ENCODE measurements at places on chromosomes 3 and 15.

DNA sequence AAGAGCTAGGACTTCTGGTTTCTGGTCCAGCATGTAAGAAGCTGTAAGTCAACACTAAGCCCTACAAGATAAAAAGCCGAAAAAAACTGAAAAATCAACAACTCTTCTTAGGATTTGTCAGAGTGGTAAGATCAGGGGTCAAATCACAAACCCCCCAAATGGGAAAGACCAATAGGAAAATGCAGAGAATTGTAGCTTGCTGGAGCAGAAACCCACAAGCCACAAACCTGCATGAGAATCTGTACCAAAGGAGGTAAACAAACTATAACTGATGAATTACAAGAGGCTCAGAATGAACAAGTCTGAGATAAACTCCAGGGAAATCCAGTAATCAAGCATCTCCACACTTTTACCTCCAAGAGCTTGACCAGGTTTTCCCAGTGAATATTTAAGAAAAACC lies 36.0 kb downstream of the RFX7 start:
- no peak for DNase-seq

GRCh38 chr15:42716626-42717025 lies 20.3 kb downstream of the CDAN1 start:
- no peak for DNase-seq

DNA sequence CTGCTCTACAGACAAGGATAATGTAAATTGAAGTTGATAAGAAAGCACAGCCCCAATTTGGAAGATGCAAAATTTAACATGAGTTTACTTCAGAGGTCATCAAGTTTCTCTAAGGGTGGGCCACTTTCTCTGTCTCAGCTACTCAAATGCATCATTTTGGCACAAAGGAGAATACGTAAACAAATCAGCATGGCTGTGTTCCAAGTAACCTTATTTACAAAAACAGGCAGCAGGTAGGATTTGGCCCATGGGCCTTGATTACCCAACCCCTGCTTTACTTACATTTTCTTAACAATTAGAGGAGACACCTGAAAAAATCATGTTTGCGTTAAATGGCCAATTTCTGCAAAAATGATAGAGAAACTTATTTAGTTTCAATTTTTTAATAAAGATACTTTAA lies 181.7 kb downstream of the GBE1 start:
- DNase-seq = no peak

DNA sequence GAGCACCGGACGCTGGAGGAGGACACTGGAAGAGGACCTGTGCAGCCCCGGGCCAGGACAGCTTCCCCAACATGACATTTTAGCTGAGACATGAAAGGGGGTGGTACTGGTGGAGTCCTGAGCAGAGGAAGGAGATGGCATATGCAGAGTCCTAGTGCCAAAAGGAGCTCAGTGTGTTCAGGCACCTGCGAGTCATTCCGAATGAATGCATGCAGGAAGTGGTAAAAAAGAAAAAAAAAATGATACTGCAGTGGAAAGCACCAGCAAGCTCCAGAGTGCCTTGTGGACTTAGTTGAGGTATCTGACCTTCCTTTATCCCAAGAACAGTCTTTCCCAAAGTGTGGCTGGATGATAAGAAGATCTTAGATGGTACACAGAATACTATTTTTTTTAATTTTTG lies 6.6 kb upstream of the ZNF148 start:
- DNase-seq = peak; percentile 38

- no peak for DNase-seq
Observed at GRCh38 chr3:108041253-108041652, 49.6 kb downstream of the CD47 start.

DNA sequence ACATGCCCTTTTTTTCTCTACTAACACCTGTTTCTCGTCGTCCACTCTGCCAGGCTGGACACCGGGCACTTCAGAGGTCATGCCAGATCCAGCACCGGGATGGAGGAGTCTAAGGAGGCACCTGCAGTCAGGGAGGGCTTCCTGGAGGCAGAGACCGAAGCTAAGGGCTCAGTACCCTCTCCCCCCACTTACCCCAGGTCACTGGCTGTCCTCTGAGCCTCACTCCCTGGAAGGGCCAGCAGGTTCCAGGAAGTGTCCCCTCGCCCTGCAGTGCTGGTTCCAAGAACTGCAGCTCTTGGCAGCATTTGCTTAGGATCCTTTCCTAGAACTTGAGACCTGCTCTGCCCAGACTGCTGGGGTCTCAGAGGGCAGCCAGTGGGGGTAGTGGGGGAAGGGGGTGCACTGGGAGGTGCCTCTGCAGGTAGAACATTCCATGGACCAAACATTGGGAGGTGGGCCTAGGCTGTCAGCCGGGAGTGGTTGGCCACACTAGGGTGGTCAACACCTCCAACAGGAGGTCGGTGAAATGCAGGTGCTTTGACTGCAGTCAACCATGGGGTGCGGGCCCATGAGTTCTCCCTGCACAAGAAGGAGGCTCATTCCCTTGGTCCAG lies 11.3 kb downstream of the CISH start:
- peak; percentile 70 for DNase-seq

- no peak for DNase-seq
Observed at GRCh38 chr3:38950581-38950980, 101.2 kb downstream of the SCN11A start.

- peak; percentile 20 for DNase-seq
Observed at GRCh38 chr15:51227940-51228732, 110.3 kb downstream of the CYP19A1 start.

DNA sequence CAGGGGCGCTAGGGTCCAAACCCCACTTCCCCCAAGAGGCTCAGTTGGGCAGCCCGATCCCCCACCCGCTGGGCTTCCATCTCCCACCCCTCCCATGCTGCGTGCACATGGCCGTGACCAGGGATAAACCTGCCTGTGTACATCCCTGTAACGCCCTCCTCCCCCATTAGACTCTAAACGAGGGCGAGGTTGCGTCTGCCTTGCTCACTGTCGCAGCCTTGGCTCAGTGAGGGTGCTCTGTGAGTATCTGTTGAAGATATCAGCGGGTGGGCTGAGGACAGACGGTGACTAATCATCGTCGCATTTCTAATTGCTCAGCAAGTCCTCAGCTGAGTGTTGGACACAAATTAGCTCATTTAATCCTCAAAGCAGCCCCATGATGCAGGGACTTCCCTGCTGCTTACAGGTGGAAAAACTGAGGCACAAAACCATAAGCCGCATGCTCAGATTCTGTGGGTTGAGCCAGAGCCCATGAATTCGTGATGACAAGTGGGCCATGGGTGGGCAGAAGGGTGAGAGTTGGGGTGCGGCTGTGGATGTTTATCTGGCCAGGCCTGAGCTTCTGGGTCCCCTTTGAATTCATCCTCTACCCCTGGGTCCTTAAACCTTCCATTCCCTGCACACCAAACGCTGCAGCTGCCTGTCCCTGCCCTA lies 26.0 kb downstream of the FBLN2 start:
- DNase-seq = peak; percentile 38

GRCh38 chr15:62462721-62463120 lies 297.6 kb upstream of the C2CD4B start:
- DNase-seq = no peak

- DNase-seq = no peak
Observed at GRCh38 chr15:94912760-94913159, 681.4 kb downstream of the MCTP2 start.

DNA sequence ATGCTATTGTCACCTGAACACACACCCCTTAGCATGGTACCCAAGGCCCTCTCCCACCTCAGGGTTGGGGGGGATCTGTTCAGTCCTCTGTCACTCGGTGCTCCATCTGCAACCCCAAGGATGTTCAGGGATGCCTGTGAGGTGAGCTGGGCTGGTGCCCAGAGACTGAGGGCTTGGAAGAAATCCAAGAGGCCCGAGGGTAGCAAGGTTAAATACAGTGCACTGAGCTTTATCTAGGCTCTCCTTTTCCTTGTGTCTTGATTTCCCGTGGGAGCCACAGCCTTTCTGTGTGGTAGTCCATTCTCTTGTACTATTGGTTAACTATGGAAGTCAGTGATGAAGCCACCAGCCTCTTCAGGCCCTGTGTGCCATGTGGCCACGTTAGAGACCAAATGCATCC lies 18.7 kb upstream of the WNT5A start:
- no peak for DNase-seq

- DNase-seq = no peak
Observed at GRCh38 chr3:11413071-11413470, 140.9 kb downstream of the ATG7 start.

DNA sequence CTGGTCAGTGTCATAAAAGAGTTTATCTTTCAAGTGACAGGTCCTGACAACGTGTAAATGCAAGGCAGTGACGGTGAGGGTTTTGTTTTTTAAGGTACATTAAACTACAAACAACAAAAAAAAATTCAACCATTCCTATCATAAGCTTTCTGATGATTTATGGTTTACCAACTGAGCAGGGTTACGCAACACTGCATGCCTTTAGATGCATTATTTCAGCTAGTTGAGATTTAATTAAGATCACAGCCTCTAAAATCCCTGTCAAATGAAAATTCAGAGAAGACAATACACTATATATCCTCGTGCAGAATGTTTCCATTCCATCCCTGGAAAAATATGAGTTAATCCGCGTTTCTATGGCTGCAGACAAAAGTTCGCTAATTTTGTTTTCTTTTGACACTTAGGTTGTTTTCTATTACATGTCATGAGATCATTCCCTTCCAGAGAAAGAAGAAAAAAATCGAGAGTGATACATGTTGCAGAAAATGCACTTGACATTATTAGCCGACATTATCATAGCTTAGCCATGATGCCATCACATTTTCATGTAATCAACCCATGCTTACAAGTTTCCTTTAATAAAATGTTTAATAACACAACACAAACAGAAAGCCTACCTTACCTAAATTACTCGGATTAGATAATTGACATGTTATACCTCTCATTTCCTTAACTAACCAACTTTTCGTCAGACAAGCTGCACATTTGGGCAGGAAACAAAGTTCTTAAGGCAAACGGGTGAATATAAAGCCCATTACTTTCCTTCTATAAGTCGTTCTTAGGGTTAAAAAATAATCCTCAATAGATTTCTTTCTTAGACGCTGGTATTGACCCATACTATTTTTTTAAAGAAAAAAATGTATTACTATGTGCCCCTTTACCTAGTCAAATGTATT lies 521.2 kb downstream of the FOXP1 start:
- no peak for DNase-seq

DNA sequence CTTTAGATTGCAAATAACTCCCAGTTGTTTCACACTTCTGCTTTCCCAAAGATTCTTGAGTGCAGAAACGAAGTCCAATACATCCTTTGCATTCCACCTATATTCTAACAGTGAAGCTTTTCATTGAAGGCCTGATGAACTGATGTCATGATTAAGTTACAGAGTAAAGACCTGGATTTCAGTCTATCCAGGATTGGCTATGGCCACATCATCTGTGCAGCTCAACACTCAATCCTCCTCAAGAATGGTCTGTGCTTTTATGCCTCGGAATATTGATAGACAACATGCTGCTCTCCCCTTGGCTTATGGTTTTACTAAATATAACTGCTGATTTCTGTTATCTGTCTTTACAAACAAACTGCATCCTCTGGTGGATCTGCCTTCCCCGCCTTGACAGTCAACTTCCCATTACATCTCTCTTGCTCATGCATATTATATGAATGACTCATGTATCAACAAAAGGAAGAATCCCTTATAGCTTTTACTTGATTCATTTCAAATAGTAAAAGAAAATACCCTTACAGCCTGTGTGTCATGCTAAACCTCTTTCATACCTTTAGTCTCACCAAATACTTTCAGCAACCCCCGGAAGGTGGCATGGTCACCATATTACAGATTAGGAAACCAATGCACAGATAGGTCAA lies 59.5 kb downstream of the SCN11A start:
- no peak for DNase-seq

GRCh38 chr3:115042351-115042750 lies 104.7 kb downstream of the ZBTB20 start:
- DNase-seq = no peak

- no peak for DNase-seq
Observed at GRCh38 chr15:99986297-99987118, 253.3 kb upstream of the LYSMD4 start.

DNA sequence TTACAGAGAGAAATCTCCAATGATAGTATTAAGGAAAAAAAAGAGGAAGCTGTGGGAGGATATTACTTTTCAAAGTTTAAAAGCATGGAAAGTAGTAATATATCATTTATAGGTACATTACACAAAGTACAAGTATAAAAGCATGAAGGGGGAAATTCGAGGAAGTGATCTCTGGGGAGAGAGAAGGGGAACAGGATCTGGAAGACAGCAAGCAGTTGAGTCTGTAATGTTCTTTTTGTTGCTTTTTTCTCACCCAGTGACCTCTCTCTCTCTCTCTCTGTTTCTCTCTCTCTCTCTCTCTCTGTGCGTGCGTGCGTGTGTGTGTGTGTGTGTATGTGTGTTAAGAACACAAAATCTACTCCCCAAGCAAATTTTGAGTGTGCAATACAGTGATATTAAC lies 10.2 kb downstream of the C3orf20 start:
- DNase-seq = no peak

- no peak for DNase-seq
Observed at GRCh38 chr15:31228980-31229826, 97.4 kb upstream of the KLF13 start.

- DNase-seq = no peak
Observed at GRCh38 chr3:52696830-52697631, 8.6 kb downstream of the GLT8D1 start.

DNA sequence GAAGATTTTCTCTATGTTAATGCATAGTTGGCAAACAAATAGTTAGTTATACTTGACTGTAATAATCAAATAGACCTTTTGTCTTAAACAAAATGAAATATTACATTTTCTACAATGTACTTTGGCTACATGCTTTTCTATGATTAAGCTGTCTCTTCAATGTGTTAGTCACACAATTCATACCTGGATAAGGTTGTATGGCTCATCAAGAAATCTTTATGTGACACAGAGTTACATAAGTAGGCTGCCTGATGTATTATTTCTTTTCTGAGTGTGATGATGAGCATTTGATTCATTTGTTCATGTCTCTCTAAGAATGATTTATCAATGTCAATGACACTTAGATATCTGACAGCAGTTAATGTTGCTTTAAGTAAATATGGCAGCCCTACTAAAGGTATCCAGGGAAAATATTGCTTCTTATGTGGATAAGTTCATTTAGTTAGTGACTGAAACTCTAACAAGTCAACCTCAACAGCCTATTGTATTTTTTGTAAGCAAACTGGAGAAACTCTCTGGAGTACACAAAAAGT lies 157.4 kb upstream of the SOX2 start:
- DNase-seq = no peak

DNA sequence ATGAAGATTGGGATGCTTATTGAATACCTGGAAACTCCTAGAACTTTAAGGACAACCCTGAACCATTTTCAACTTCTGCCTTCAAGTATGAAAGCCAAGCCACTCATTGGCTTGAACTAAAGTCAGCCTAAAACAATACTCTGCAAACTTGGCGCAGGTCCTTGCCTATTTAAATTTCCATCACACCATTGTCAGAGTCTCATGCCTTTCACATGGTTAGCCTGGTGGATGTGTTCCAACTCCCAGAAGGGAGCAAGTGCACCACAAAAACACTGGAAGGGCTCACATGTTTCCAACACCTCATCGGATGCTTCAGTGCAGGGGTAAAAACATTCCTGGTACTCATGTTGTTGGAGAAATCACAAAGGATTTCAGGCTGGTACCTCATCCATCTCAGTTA lies 511.6 kb upstream of the MDFIC2 start:
- no peak for DNase-seq

GRCh38 chr3:195811756-195812155 lies at the start of gene MUC4:
MUC4 (minus strand) TSS chr3:195811929; CDS start chr3:195811817, 112 bp downstream.
- no peak for DNase-seq

All from activated T-cell treated with anti-CD3 and anti-CD28 coated beads, Interleukin-2, amount 50 U/mL, for 48 hours (primary cell).